Activated CD4-positive, alpha-beta T cell treated with anti-CD3 and anti-CD28 coated beads for 36 hours (primary cell): ENCODE measurements at places on chromosomes 11 and 22.

- DNase-seq = no peak
Observed at GRCh38 chr22:28507896-28508295, 171.7 kb downstream of the TTC28 start.

DNA sequence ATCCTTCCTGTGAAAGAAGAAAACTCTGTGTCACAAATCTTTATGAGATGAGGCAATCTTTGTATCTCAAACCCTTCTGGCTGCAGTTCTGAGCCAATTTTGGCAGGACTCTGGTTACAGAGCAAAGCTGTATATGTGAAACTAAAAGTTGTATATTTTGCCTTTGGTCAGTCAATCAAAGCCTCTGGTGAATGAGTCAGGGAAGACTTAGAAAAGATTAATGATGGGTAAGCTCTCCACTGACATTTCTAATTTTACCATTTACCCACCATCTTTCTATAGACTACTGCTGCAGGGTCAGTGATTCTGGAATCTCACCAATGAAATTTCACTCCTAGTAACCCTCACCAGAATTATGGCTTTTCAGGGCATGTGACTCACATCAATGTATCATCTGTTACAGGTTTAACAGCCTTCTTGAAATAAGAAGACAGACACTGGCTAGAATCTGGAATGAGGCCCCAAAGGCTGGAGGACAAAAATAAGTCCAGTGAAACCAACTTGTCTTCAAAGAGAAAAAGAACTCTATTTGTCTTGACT lies 43.3 kb downstream of the USP35 start:
- no peak for DNase-seq

DNA sequence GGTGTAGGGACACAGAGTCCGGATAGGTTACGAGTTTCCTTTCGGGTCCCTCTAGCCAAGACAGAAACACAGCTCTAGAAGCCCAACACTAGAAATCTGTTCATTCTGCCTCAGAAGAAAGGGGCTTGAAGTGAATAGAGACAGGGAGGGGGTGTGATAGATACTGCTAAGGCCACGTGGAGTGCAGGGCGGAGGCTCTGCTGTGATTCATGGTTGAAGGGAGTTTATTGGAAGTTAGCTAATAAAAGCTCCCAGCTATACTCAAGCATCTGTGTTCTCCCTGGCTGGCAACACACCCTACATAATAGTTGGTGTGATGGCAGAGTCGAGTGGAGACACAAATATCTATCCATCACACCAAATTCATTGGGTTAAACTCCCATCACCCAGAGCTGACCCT lies 337.4 kb downstream of the CADM1 start:
- no peak for DNase-seq

- DNase-seq = no peak
Observed at GRCh38 chr22:46829117-46829891, 66.9 kb downstream of the TBC1D22A start.

DNA sequence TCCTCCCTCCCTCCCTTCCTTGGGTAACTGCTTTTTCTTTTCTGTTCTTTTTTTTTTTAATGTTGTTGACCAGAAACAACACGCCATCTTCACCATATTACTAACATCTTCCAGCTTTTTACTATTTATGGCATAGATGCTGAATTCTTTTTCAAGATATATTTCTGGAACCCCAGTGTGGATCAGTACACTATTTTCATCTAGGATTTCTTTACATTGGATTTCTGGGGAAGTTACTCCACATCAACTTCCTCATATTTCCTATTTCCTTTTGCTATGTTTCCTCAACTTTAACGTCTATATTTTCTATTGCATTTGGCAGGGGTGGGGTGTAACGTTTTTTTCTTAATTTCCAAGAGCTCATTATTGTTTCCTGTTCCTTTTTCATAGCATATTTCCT lies 7.0 kb downstream of the PGM2L1 start:
- DNase-seq = no peak

- DNase-seq = no peak
Observed at GRCh38 chr11:128779036-128779435, 85.2 kb downstream of the FLI1 start.

GRCh38 chr11:67442504-67443404 lies 522 bp downstream of the CORO1B start:
- peak; percentile 25 for DNase-seq

DNA sequence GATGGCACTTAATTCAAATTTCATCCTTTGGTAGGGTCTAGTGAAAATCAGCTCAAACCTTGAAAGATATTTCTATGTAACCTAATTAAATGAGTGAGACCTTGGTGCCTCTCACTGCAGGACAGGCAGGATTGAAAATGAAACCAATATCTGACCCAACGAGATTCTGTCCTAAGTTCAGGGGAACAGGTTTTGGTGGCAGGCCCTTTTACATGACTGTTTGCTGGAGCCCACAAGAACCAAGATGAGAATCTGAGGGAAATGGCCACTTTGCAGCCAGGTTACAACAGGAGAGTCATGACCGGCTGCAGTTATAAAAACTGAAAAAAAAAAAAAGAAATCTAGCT lies 130.2 kb downstream of the TRIM44 start:
- no peak for DNase-seq

DNA sequence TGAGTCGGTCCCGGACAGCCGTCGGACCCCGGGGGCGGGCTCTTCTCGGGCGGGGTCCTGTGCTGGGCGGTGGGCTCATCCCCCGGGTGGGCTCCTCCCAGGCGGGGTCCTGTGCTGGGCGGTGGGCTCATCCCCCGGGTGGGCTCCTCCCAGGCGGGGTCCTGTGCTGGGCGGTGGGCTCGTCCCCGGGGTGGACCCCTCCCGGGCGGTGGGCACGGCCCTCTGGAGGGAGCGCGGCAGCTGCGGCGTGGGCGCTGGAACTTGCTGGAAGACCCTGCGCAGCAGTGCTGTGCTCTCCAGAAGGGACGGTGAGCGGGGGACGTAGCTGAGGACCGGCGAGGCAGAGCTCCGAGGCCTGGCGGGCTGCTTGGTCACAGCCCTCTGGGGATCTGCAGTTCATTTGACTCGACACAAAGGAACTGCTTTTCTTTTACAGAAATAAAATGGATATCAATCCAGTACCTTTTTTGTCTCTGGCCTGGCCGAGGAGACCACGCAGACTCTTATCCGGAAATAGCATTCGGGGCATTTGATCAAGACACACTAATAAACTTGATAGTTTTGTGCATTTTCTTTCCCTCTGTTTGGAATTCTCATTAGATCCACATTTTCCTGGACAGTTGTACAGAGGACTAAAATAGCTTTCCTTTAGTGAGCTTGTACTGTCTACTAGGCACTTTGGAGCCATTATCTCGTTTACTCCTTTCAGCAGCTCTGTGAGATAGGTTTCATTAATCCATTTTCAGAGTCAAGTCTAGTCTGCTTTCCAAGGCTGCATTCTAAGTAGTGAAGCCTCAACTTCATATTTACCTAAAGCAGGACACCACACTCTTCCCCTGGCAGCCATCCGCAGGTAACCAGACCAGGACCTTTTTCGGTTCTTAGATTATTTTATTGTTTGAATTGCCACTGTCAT lies 812 bp downstream of the JAM3 start:
- peak; percentile 29 for DNase-seq

GRCh38 chr22:39873965-39874364 lies 19.6 kb downstream of the ENTHD1 start:
- DNase-seq = peak; percentile 11
